SK-MEL-5 (cell line): ENCODE measurements at places on chromosomes 4 and X.

DNA sequence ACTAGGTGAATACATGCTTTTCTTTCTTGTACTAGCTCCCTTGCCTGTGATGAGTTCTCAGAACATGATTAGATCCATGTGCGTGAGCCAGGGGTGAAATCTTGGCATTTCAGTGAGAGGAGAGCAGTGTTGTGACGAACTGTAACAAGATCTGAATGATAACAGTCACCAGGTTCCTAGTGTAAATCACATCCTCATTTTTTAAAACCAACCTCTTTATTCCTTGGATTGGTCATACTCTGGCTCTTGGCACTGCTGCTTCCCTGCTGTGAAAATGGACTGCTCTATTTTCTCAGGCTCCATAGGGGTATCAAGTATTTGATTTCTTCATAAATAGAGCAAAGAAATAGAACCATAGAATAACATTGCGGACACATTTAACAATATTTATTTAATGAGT is 206.3 kb downstream of the SLC4A4 start:
- DNase-seq = no peak

DNA sequence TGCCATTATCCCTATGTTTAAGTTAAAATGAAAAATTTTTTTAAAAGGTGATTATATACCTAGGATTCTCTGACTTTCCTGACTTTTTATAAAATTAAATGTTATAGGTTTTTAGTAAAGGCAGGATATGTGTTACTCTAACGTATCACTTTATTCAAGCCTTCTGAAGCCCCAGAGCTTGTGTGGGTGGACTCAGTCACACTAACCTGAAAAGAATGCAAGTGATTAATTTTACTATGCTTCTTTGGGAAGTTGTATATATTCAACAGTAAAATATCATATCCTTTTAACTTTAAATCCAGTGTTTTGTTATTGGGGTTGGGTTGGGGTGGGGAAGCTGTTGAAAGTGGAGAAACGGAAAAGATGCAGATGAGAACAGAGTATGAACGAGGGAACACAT is 22.8 kb downstream of the PDLIM3 start:
- no peak for DNase-seq

GRCh38 chr4:3724319-3725231 is 41.6 kb upstream of the ADRA2C start:
- DNase-seq = no peak

DNA sequence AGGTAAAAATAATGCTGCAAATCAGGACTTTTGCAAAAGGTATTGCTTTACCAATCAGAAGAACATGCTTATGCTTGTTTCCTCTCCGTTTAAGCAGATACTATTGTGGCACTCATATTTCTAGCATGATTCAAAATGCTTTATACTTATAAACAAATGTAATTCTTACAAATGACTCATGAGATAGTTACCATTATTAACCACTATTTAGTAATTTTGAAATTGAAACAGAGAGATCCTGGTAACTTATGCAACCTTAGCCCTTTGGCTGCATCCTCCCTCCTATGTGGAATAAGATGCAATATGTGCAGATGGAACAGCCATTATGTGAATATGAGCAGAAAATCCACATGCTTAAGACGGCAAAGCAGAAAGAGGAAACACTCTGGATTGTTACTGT is 164.7 kb downstream of the PCDH18 start:
- no peak for DNase-seq

- DNase-seq = no peak
Observed at GRCh38 chr4:146435962-146436361, 85.8 kb downstream of the SLC10A7 start.

GRCh38 chr4:37388681-37389365 is 144.3 kb downstream of the NWD2 start:
- DNase-seq = no peak
